Fibroblast of skin of abdomen (primary cell): ENCODE measurements at places on chromosomes 12 and 14.

DNA sequence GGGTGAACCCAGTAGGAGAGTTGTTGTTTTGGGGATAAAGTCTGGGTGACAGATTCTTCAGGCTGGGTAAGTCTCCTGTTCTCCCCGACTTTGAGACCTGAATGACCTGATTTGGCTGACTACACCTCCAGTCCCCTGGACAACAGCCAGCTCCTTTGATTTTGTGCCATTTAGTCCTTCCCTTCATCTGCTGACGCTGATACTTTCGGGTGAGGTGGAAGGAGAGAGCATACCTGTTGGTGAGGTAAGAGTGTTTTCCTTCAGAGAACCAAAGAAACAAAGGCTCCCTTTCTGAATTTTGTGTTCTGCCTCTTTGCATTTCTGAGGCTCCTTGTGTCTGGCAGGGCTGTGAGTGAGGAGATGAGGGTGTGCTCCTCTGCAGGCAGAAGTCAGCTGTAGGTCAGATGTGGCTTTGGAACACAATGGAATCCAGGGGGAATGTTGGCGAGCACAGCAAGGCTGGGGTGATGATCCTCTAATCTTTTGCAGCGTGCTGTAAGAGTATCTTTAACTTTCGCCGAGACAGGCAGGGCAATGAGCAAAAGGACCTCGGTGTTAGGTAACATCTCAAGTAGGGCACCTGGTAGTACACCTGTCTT lies 12.1 kb downstream of the ETV6 start:
- DNase-seq: peak; percentile 60

DNA sequence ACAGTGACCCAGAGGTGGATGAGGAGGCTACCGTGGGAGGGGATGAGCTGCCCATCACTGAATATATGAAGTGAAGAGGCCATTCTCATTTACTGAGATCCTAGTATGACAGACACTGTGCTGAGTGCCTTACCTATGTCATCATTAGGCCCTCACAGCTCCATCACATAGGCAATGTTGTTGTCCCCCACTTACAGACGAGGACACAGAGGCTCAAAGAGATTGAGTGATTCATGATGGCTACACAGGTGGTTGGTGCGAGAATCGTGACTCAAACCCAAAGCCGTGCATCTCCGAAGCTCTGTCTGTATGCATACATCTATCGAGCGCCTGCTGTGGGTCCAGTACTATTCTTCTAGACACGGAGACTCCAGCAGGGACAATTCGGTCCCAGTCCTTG lies 5.9 kb upstream of the CCDC197 start:
- no peak for DNase-seq

GRCh38 chr14:65637780-65638179 lies 225.2 kb downstream of the FUT8 start:
- DNase-seq: peak; percentile 17

- DNase-seq: no peak
Observed at GRCh38 chr12:109967383-109968031, 28.7 kb downstream of the GIT2 start.
